ENCODE measurements at places on chromosomes 3 and 15.

DNA sequence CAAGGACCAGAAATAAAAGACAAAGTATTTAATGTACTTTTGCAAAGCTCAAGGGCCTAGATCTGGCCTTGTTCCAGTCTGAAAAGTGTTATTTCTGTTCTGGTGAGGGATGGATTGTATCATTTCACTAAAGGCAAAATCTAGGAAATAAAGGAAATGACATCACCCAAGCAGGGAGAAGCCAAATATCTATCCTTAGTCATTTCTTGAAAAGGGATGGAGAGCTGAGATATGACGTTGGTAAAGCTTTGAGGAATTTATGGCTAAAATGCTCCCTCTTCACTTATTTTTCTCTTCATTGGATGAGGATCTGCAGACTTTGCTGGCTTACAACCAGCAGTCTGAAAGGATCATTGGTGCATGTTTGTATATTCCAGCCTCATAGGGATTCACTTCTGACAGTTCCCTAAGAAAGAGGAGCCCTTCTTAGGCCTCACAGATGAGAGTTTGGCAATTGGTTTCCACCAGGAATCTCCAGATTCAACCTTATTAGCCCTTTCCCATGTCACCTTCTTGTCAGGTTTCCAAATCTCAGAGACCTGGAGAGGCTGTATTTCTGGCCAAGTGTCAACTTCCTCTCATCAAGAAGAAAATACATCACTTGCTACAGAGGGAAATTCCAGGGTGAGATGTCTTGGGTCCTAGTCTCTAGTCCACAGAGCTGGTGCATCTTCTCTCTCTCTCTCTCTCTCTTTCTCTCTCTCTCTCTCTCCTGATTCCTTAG lies 93.7 kb upstream of the BOC start:
- no peak for DNase-seq

GRCh38 chr3:15051531-15051930 lies 13.6 kb downstream of the MRPS25 start:
- peak; percentile 73 for DNase-seq

DNA sequence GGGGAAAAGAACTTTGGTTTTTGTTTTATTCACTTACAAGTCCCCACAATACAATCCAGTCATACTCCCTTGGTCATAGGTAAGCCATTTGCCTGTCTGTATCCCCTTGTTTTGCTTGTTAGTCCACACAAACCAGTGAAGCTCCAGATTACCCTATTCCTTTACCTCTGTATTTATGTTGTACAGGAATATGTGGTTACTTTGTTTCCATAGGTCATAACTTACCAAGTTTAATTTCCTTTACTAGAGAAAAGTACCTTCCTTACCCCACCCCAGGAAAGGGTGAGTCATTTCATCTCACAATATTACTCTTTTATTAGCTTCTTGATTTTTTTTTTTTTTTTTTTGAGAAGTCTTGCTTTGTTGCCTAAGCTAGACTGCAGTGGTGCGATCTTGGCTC lies 113.4 kb upstream of the LRRFIP2 start:
- DNase-seq: no peak

DNA sequence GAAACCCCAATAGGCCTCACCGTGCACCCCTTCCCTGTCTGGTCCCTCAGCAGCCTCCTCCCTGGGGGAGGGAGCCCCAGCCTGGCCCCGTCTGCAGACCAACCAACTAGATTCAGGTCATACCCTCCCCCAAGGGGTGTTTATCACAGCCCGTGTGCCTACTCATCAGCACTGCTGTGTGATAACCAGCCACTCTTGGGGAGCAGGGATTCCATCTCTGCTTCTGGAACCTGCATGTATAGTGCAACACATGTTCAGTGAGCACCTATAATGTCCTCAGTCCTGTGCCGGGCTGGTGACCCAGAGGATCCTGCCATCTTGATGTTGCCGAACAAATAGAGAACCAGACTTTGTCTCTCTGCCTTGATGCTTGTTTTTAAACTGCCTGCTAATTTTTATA lies 6.6 kb upstream of the SLCO2A1 start:
- no peak for DNase-seq

DNA sequence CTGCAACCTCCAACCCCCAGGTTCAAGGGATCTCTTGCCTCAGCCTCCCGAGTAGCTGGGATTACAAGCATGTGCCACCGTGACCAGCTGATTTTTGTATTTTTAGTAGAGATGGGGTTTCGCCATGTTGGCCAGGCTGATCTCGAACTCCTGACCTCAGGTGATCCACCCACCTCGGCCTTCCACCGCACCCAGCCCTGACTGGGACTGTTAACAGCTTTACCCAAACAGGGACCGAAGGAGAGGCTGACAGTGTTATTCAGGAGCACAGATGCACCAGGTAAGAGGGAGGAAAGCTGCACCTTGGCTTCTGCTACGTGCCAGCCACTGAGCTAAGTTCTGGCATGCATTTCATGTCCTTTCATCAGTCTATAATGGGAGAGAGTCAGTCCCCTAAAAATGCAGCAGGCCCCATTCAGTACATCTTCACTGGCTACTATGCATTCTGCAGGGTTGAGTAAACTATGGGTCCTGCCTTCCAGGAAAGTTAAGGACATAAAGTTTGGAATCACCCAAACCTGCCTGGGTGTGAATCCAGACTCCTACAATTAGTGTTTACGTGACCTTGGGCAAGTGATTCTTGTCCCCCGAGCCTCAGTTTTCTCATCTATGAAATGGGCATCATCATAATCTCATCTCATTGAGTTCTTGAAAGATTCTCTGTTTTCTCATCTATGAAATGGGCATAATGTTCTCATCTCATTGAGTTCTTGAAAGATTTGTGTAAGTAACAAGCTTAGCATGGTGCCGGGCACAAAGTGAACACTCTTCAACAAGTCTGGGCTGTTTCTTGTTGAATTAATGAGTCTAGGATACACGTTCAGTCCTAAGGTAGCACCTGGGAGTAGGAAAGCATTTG lies 82.2 kb downstream of the CPN2 start:
- DNase-seq: no peak

GRCh38 chr15:63384906-63385305 lies 3.3 kb upstream of the CA12 start:
- no peak for DNase-seq

DNA sequence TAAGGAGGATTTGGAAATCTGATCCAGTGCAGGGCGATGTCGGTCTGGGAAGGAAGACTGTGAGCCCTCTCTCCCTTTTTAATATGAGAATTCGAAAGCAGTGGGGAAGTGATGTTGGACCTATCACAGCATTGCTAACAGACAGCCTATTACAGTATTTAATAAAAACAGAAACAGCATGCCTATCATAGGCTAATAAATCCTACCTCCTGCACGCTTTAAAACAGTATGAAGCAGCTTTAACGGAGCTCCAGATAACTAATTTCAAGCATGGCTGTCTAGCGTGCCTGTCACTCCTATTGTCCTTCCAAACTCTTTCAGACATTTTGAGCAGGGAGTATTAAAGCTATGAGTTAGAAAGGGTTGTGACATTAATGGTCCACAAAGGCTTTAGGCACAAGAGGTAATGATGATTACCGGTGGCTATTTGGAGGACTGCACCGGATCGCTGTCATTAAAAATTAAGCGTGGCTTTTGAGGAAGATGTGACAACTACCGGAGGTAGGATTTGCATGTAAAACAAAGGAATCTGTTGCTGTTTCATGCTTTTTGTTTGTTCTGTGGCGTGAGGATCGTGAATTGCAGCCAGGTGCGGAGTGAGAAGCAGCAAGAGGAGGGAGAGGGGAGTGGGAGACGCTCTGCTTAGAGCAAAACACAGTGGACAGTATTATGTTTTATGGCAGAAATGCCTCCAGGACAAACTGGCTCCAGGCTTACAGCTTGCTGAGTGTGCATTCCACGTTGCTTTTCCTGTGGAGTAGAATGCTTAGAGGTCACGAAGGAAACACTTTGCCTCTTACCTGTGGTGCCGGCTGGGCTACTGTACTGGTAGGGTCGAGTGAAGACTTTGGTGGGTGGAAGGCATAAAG lies at the start of gene KCNMB2:
KCNMB2 (plus strand) TSS at position 226 of the 869 bp plus-strand sequence.
- DNase-seq: no peak

DNA sequence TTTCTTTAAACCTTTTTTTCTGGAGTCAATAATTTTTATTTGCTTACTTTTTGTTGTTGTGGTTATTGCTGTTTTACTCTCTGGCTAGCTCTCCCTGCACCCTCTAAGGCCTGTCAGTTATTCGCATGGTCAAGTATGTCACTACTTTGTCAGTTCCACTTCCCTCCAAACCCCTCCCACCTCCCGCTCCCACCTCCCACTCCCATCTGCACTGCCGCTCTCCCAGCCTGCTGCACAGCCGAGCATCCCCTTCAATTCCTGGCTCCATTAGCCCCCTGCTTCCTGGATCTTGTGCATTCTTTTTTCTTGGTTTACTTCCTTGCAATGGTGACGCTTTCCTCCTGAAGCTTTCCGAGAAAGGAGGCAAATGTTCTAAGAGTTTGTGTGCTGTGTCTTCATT lies 218.0 kb downstream of the XXYLT1 start:
- DNase-seq: no peak

DNA sequence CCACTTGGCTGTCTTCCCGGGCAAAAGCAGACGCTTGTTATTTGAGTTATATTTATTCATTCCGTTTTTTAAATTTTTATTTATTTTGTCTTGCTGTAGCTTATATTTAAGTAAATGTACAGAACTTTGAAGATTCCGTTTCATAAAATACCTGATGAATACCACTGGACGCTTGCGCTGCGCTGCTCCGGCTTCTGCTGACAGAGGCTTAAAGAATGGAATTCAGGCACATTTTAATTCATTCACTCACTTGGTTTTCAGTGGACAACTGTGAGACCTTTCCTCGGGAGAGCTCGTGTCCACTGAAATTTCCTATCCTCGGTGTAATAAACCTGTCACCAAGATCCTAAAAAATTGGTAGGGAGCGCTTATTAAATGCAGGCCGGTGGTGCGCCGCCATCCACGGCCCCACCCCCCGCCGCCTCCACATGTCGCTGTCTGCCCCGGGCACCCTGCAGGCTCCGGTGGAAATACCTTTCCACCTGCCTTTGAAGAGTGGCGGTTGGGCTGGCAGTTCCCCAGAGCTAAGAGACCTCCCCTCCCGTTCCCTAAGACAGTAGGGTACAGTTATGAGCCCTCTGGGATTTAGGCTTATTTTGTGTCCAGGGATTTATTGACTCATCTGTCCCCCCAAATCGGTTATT lies 62.5 kb upstream of the UBE2E1 start:
- no peak for DNase-seq

DNA sequence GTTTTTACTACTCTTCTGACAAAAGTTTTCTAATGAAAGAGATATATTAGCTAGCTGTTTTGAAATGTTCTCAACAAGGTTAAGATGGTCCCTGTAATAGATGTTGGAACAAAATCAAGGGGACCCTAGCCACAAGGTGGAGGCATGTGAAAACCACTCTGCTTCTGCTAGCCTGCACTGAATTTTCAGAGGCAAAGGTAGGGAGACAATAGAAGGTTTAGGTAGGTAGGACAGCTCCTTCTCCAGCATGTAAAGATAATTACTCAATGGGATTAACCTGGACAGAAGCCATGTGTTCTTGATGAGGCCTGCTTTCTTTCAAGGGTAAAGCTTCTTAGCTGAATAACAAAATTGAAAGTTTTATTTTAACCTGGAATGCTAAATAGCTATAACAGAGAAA lies 333.5 kb downstream of the LSAMP start:
- DNase-seq: no peak

GRCh38 chr3:179149951-179150350 lies 1.8 kb downstream of the PIK3CA start:
- DNase-seq: no peak

- DNase-seq: no peak
These were observed 317.3 kb downstream of the ZNF385D start for GRCh38 chr3:21433751-21434150.

DNA sequence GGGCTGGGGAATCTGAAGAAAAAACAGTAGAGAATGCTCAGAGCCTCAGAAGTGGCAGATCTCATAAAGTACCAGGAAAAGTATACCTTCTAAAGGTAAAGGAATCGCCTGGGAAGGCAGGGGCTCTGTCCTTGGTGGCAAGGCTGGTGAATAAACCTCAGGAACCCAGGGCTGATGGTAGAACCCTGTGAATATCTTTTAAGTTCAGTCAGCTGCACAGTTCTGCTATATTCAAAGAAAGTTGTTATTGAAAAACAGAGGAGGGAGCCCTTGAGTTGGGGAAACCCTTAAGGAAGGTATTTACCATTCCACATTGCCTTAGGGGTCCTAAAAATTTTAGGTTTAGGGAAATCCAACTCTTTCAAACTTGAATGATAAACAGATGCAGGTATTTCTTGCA lies 31.2 kb downstream of the ZPLD1 start:
- DNase-seq: no peak

DNA sequence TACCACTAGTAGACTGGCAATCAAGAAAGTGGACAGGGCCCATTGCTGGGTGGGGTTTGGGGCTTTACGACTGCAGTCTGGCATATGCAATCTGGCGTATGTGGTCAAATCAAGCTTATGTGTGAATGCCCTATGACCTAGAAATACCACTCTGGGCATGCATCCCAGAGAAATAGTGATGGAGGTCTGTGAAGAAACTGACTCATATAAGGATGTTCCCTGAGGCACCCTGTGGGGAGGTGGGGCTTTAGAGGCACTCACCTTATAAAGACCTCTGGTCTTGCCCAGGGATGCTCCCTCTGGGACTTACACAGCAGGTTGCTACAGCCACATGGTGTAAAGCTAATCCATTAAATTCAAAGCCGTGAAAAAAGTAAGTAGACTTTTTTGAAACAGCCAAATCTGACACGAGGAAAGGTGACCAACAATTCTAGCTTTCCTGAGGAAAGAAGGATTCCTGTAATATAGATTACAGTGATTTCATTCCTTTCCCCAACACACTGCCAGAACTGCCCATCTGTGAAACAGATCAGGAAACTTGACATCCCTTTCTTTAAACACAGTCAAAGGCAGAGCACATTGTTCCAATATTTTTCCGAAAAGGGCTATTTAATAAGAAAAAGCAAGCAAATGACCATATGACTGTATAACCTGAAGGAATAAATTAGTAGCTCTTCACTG lies 13.6 kb downstream of the RARRES1 start:
- no peak for DNase-seq

- peak; percentile 39 for DNase-seq
These were observed 1.5 kb downstream of the C2CD4A start for GRCh38 chr15:62068071-62068809.

- no peak for DNase-seq
These were observed at the start of gene SH3GL3 for GRCh38 chr15:83446904-83447709. SH3GL3 (plus strand) TSS chr15:83447341; CDS start chr15:83447534, 193 bp downstream.

DNA sequence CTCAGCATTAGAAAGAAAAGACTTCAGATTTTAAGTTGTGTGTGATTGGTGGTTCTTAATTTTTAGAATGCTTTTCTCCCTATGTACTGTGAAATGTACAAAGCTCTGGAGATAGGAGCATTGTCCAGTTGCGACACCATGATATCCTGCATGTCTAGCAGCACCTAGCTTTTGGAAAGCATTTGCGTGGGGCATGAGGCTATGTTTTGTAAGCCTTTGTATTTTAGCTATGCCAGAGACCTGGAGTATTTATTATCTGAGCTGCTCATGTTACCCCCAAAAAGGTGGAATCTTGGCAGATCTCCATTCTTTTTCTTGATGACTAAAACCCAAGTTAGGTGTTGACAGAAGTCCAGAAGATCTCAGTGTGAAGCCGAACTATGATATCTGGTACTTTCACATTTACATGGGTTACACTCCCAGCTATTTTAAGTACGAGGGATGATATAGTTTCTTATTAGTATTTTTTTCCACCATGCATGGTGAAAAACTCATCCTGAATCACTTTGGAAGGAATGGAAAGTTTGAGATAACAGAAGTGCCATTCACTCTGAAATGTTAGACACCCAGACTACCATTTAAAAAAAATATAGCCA lies 126.7 kb upstream of the SAMMSON start:
- DNase-seq: no peak
